Astrocyte of the spinal cord (primary cell): ENCODE measurements at places on chromosomes 16 and 17.
A peak's percentile ranks its signal among the peaks of the same experiment; 100 is the strongest.

GRCh38 chr17:64202683-64203344, 60.2 kb downstream of the TEX2 start:
- DNase-seq = peak; percentile 83

- DNase-seq = no peak
These were observed 1.8 kb downstream of the KNOP1 start for GRCh38 chr16:19716183-19716582.

- peak; percentile 32 for DNase-seq
These were observed 14.2 kb upstream of the MARCHF10 start for GRCh38 chr17:62822080-62822904.

DNA sequence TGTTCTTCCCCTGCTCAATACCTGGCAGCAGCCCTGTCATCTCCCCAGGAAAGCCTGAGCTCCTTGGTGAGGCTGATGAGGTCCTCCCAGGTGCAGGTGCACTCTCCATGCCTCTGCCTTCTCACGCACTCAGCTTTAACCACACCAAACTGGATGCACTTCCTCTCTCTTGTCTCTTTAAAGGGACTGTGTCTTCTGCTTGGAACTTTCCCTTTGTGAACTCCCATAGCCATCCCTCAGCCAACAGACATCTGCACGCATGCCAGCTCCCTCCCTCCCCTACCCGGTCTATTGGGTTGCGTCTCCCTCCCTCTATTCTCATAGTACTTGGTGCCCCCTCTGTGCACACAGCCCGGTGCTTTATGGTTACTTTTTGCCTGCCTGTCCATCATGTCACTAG, 231.2 kb downstream of the MSI2 start:
- DNase-seq = no peak

- DNase-seq = peak; percentile 52
These were observed 973 bp downstream of the SLC7A6 start for GRCh38 chr16:68265078-68265920.

- no peak for DNase-seq
These were observed 115.0 kb upstream of the SEC14L1 start for GRCh38 chr17:77025781-77026180.

DNA sequence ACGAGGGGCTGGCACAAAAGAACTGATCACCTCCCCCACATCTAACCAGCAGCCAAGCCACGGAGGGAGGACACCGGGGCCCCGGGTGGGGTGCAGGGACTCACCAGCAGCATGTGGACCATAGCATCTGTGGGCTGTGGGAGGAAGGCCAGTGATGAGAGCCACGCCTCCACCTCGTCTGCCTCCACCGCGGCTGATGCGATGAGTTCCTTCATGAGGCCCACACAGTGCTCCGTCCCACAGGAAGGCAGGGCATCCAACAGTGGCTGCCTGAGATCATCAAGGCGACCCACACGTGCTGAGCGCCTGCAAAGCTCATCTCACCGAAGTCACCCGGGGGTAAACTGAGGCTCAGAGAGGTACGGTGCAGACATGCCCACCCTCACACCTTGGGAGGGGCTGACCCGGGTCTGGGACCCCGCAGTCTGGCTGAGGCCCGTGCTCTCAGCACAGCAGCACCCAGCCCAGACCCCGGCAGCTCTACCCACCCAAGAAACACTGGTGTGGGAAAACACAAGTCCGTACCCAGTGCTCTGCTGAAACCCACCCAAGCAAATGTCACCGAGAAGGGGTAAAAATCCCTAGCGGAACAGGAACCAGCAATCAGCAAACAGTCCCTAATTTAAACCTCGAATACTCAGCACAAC, 85.9 kb downstream of the LITAF start:
- DNase-seq = no peak

DNA sequence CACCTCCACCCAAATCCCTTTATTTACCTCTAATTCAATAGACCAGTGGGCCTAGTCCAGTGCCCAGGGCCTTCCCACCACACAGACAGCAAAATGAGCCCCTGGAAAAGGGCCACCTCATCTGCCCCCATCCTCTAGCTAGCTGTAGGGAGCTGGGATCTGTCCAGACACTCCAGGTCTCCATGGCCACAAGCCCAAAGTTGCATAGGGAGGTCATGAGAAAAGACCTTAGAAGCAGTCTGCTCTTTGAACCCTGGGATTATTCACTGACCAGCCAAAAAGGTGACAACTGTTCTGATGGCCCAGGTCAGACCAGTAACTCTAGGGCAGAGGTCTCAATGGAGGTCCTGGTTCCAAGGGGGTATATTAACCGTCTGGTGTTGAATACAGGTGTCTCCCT, 2.0 kb downstream of the CUEDC1 start:
- DNase-seq = no peak
